Inflammatory macrophage treated with lipopolysaccharide for 4 hours (primary cell): ENCODE measurements at places on chromosomes 3 and 15.

DNA sequence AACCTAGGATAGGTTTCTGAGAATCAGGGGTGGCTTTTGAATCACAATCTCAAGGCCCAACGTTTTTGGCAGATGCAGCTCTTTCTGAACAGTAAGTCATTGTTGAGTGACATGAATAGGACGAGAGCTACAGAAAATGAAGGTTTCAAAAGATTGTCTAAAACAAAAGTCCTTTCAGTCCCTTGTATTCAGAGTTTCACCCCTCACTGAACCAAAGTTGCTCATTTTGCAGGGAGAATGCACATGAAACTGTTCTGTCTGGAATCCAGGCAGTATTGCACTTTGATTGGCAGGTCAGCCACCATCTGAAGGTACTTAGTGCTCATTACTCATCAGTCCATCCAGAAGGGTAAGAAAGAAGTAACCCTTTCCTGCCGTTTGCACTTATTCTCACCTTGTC, 24.1 kb upstream of the RASGRP1 start:
- DNase-seq: no peak

- DNase-seq: no peak
Measured at GRCh38 chr15:66661432-66662096, 40.5 kb upstream of the SMAD6 start.

GRCh38 chr15:60660290-60661051, 181.5 kb upstream of the ICE2 start:
- peak; percentile 89 for DNase-seq

DNA sequence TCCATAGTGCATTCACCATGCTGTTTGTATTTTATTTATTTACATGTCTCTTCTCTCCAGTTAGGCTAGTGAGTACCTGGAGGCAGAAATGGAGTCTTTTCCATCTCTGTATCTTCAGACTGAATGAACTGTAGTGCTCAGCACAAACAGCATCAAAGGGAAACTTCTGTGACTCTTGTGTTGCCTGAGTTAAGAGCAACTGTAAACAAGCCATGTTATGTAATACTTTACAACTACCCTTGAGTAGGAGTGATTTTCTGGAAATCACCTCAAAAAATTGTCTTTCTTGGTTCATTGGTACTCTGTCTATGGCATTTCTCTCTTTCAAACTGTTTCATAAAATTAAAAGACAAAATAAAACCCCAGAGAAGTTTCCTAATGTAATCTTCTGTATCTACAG, 258.3 kb downstream of the CGGBP1 start:
- peak; percentile 16 for DNase-seq

- no peak for DNase-seq
Measured at GRCh38 chr3:120436523-120437050, 14.2 kb downstream of the FSTL1 start.

DNA sequence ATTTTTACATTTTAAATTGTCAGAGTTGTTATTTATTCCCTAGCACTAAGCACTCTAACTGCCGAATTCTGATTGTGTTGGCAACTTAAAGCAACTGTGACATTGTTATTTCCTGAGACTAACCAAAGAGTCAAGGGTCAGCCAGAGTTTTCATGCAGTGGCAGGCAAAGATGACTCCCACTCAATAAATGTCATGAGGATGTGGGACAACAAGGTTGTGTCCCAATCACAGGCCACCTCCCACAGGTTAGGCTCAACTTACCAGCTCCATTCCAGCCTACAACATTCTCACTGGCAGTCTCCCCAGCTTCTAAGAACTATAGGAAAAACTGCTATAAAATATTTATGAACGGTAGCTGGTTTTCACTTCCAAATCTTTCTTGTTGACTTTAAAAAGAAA, 80.1 kb downstream of the RSL24D1 start:
- DNase-seq: peak; percentile 18

DNA sequence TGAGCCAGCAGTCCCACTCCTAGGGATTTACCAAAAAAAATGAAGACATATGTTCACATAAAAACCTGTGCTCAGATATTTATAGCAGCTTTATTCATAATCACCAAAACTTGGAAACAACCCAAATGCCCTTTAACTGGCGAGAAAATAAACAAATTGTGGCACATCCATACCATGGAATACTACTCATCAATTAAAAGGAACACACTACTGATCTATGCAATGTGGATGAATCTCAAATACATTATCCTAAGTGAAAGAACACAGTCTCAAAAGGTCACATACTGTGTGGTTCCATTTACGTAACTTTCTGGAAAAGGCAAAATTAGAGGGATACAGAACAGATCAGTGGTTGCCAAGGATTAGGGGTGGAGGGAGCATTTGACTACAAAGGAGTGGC, 394.5 kb downstream of the SHQ1 start:
- DNase-seq: no peak

- DNase-seq: peak; percentile 1
Measured at GRCh38 chr3:29281344-29282241, 722 bp downstream of the RBMS3 start.

GRCh38 chr3:55626279-55626665, 139.2 kb upstream of the WNT5A start:
- no peak for DNase-seq

DNA sequence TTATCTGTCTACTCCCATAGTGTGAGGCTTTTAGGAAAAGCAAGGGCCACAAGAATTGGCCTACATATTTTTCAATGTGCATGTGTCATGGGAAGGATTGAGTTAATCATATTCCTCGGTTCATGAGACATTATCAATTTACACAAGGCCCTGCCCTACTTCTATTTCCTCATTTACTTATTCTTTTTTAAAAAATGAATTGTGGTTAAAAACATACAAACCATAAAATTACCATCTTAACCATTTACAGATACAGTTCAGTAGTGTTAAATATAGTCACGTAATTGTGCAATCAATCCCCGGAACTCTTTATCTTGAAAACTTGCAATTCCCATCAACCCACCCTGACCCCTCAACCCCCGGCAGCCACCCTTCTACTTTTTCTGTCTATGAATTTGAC, 284.0 kb upstream of the GADL1 start:
- DNase-seq: no peak

DNA sequence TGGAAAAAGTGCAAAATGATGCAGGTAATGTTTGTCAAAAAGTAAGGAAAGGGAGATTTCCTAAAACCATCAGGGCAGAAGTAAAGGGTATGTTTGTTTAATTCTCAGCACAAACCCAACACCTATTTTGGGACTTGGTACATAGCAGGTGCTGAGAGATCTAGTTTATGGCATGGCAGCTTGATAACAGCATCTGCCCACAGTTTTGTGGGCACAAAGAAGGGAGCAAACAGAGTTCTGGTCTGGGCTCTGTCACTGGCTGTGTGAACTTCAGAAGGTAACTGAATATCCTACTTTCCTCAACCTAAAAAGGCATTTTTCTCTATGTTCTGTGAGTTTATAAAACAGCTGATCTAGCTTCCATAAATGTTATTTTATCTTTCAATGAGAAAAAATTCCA, 141.6 kb downstream of the PLCH1 start:
- DNase-seq: no peak

GRCh38 chr15:72156928-72157327, 38.7 kb downstream of the SENP8 start:
- DNase-seq: peak; percentile 68

DNA sequence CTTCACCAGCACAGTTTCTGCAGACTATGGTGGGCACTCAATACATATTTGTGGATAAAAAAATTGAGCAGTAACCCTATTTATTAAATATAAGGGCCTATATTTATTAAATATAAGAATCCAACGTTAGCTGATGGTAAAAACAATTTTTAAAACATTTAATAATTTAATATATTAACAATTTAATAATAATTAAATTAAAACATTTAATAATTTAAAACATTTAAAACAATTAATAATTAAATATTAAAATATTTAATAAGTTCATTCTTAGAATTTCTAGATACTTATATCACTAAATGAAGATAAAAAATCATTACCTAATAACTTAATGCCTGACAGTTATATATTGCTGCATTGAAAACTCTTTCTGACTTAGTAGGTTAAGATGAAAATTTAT, 880.2 kb upstream of the EPHA6 start:
- DNase-seq: no peak

DNA sequence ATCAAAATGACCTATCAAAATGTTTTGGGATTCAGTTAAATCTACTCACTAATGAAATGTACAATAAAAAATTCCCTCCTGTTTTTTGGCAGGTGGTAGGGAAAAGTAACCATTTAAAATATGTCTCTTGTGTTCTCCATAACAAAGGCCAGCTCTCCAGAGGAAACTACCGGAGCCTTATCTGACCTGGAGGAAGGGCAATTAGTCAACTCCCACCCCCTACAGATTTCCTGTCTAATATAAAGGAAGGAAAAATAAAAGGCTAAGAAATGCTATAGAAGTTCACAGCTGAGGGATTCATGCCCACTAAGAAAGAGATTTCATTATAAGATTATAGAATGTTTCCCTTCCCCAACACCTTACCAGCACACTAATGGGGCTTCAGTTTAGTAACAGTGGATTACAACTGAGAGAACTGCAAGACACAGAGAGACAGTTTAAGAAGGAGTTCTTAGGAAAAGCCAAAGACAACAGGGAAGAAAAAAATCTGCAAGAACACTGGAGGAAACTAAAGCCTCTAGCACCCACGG, 376.5 kb upstream of the KCNMB2 start:
- no peak for DNase-seq

GRCh38 chr15:89671687-89672086, 7.5 kb downstream of the PLIN1 start:
- DNase-seq: no peak

- no peak for DNase-seq
Measured at GRCh38 chr3:126130081-126130855, 46.3 kb upstream of the SLC41A3 start.

- DNase-seq: no peak
Measured at GRCh38 chr15:88233921-88234320, 22.6 kb downstream of the NTRK3 start.

GRCh38 chr3:110755345-110755744, 316.3 kb upstream of the NECTIN3 start:
- no peak for DNase-seq

GRCh38 chr3:50520849-50521248, 17.4 kb upstream of the CACNA2D2 start:
- no peak for DNase-seq
